Activated CD4-positive, alpha-beta memory T cell treated with anti-CD3 and anti-CD28 coated beads, Interleukin-2, amount 10 ng/mL, durations not matched to agents 7 days and 5 days (primary cell): ENCODE measurements at places on chromosomes 2 and 18. TPM values are rescaled to one million over a fixed set of nuclear protein-coding genes. Genes with fewer than 3 reads are reported as not detected.

- H3K27ac ChIP-seq = no peak overlapping the region
These were observed 67.6 kb downstream of the SDC1 start for GRCh38 chr2:20157193-20157891.

DNA sequence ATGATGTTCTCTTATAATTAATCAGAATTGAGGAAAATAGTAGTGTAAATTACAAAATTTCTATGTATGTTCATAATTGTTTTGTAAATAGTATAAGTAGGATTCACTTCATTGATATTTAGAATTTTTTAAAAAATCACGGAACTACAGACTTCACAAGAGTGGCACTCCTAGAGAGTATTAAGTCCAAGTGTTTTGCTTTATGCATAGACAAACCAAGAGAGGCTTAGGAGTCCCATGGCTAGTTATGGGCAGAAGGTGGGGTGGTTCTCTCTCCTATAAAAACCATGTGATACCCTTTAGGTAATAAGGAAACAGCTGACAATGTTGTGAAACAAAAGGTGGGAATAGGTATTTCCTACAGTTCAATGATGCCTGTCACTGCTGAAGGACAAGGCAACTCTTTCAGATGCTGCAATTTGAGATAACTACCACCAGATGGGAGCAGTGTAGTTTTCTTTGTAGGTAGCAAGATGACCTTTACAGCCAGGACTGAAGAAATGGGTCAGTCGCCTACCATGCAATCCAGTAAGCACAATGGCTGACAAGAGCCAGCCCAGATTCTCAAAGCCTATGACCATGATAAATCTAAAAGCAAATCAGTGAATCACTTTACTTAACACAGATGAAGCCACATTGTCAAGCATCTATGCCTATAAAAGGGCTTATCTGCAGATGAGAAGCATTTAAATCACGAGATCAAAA lies 83.9 kb downstream of the AAK1 start:
- no peak overlapping the region for H3K4me3 ChIP-seq
- DNase-seq = no peak
- H3K27me3 ChIP-seq = no peaks in the 10 kb centered on the region
- peaks cover 18% of the 10 kb centered on the region for H3K36me3 ChIP-seq
- H3K4me1 ChIP-seq = peaks cover 38% of the 10 kb centered on the region

DNA sequence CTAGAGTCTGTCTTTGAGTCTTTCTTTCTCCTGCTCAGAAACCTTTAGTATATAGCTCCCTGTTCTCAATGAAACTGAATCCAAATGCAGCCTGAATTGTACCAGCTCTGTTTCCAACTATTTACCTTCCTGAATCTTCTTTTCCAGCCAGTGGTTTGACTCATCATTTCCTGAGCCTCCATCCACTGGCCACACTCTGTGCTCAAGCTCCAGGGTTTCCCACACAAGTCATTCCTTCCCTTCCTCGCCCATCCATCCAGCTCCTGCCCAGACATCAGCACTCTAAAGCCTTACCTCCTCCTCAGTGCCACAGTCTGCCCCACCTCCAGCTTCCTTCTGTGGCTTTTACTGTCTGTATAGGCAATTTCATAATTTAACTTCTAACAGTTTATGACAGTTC lies 233.6 kb upstream of the RASGRP3 start:
- no peak overlapping the region for H3K27ac ChIP-seq
- no peak for DNase-seq
- H3K36me3 ChIP-seq = no peaks in the 10 kb centered on the region
- no peak overlapping the region for H3K4me3 ChIP-seq
- H3K27me3 ChIP-seq = peaks cover 2% of the 10 kb centered on the region

DNA sequence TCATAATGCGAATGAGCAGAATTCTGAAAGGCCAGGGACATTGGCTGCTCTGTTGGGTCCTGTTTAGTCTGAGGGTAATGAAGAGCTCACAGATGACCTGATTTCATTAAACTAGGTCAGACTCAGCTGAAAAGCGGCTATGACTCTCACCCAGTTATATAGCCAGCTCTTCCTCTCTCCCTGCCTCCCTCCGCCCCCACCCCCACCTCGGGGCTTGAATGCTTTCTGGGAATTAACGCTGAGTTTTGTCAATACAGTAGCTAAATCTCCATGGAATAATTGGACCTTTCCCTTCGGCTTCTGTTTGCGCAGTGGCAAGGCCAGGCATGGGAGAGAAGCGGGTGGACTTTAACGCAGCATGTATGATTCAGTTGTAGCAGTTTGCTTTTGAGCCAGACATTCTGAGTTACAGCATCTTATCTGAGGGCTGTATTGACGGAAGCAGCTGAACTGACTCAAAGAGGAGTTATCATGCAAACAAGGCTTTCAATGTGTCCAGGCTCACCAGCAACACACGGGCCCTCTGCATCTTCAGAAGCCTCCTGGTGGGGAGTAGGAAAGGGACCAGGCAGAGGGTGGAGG lies 110.6 kb downstream of the MYCN start:
- no peaks in the 10 kb centered on the region for H3K4me1 ChIP-seq
- DNase-seq = no peak
- H3K36me3 ChIP-seq = no peaks in the 10 kb centered on the region
- no peak overlapping the region for H3K27ac ChIP-seq
- H3K27me3 ChIP-seq = no peaks in the 10 kb centered on the region
- no peak overlapping the region for H3K4me3 ChIP-seq

- H3K27ac ChIP-seq = no peak overlapping the region
- H3K4me3 ChIP-seq = no peak overlapping the region
- H3K27me3 ChIP-seq = no peaks in the 10 kb centered on the region
- peaks cover 2% of the 10 kb centered on the region for H3K4me1 ChIP-seq
- DNase-seq = no peak
These were observed 24.8 kb downstream of the TTC27 start for GRCh38 chr2:32652555-32653209.

- DNase-seq = no peak
- H3K36me3 ChIP-seq = no peaks in the 10 kb centered on the region
- H3K4me3 ChIP-seq = no peak overlapping the region
- no peak overlapping the region for H3K27ac ChIP-seq
- H3K27me3 ChIP-seq = no peaks in the 10 kb centered on the region
These were observed 854.3 kb downstream of the LRRTM4 start for GRCh38 chr2:76667821-76668271.

DNA sequence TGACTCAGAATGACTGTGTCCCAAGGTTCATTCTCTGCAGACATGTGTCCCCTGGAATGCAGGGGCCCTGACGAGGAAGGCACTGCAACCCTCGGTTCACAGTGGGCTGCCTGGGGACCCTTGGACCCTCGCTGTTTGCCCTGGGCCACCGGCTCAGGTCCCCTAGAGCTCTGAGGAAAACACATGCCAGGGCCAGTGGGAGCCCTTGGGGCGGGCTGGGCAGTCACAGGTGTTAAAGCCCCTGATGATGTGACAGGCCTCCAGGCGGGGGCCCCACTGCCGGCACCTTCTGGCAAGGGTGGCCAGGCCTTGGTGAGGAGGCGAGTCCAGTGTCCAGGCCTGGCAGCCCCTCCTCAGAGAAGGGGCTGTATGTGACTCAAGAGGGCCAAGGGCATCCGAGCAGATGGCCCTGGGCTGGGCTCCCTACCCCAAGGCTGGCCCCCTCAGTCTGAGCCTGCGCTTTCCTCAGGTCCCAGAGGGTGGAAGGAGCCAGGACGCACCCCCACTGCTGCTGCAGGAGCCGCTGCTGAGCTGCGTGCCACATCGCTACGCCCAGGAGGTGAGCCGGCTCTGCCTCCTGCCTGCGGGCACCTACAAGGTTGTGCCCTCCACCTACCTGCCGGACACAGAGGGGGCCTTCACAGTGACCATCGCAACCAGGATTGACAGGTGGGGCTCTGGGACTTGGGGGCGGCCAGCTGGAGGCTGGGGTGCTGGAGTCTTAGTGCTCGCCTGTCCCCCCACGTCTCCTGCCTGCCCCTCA lies 11.1 kb downstream of the CAPN10 start:
- no peaks in the 10 kb centered on the region for H3K4me1 ChIP-seq
- no peak for DNase-seq
- no peak overlapping the region for H3K4me3 ChIP-seq
- no peak overlapping the region for H3K27ac ChIP-seq

DNA sequence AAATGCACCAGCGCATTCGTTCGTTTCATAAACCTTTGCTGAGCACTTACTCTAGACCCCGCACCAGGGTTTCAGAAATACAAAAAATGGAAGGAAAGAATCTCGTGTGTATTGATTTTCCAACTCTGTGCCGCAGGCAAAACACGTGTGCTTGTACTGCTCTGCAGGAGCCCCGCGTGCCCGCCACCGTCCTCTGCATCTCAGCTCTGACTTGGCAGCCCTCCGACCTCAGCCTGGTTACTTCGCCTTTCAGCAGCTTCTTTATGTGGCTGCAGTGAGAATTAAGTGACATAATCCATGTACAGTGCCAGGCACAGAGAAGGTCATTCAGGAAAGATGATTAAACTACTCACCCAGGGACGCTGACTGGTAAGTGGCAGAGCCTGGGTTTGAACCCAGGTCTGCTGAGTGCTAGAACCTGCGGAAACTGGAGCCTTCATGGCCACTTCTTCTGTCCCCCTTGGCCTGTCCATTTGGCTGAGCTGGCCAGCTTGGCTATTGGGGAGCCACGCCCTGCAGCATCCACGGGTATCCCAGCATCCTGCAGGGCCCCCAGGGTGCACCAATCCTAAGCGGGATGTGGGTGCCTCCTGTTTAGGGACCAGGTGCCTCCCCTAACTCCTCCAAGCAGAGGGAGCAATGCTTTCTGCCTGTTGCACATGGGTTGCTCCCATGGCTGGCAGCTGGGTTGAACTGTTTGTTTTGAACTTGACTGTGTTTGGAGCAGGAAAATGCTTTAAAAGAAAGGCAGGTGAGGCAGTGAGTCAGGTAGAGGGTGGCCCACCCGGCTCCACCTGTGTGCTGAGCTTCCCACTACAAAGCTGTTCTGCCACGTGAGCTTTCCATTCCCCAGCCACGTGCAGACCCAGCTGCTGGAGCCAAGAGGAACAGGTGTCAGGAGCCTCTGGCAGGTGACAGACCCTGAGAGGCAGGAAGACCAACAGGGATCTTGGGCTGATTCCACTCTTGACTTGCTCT lies 34.3 kb downstream of the INHBB start:
- no peaks in the 10 kb centered on the region for H3K36me3 ChIP-seq
- peaks cover 1% of the 10 kb centered on the region for H3K27me3 ChIP-seq
- no peak overlapping the region for H3K27ac ChIP-seq
- no peak for DNase-seq
- H3K4me1 ChIP-seq = no peaks in the 10 kb centered on the region
- H3K4me3 ChIP-seq = no peak overlapping the region

DNA sequence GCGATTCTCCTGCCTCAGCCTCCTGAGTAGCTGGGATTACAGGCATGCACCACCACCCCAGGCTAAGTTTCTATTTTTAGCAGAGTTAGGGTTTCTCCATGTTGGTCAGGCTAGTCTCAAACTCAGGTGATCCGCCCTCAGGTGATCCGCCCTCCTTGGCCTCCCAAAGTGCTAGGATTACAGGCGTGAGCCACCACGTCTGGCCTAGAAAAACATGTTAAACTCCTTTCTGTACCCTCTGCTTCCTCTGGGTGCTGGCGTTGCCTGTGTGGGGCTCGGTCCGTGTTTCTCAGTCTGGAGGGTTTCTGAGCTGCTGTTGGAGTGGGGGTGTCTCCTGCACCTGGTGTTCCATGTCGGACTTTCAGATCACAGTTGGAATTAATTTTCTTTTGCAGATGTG lies 17.9 kb downstream of the LDLRAD4 start:
- no peak overlapping the region for H3K27ac ChIP-seq
- DNase-seq = no peak
- no peaks in the 10 kb centered on the region for H3K36me3 ChIP-seq
- peaks cover 1% of the 10 kb centered on the region for H3K27me3 ChIP-seq
- no peak overlapping the region for H3K4me3 ChIP-seq

- no peak overlapping the region for H3K27ac ChIP-seq
- H3K36me3 ChIP-seq = no peaks in the 10 kb centered on the region
- H3K27me3 ChIP-seq = no peaks in the 10 kb centered on the region
- DNase-seq = no peak
- no peaks in the 10 kb centered on the region for H3K4me1 ChIP-seq
- H3K4me3 ChIP-seq = no peak overlapping the region
These were observed 524.4 kb downstream of the IRS1 start for GRCh38 chr2:226275215-226275614.

GRCh38 chr2:85956646-85957039 lies 67.9 kb upstream of the ST3GAL5 start:
- H3K27ac ChIP-seq = no peak overlapping the region
- H3K27me3 ChIP-seq = peaks cover 2% of the 10 kb centered on the region
- H3K36me3 ChIP-seq = peaks cover 7% of the 10 kb centered on the region
- H3K4me3 ChIP-seq = no peak overlapping the region
- no peak for DNase-seq
- H3K4me1 ChIP-seq = peaks cover 9% of the 10 kb centered on the region

C1QL2 gene
- not detected for total RNA-seq

STK25 gene
- total RNA-seq = 108 TPM

GCG gene
- total RNA-seq = not detected

CABYR gene
- total RNA-seq = 0.95 TPM

CCBE1 gene
- total RNA-seq = not detected
